SJSA1 (cell line): ENCODE measurements at places on chromosomes 2 and 18.

GRCh38 chr2:155867564-155867963, 465.0 kb downstream of the NR4A2 start:
- no peak for DNase-seq

DNA sequence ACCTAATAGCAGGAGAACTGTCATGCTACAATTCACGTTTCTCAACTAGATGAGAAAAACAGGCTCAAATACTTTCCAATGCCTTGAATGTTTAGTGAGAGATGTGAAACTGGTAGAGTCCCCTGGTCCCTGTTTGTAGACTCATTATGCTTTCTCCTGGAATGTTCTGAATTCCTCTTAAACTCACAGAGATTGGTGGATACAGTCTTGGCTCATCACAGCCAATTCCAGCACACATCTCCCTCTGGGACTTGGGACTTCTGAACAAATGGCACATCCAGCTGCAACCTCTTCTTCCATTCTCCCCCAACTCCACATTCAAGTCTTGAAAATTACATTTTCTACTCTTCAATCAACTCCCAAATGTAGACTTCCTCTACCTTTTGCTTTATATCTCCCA, 58.4 kb upstream of the NT5C1B start:
- DNase-seq, result no peak

DNA sequence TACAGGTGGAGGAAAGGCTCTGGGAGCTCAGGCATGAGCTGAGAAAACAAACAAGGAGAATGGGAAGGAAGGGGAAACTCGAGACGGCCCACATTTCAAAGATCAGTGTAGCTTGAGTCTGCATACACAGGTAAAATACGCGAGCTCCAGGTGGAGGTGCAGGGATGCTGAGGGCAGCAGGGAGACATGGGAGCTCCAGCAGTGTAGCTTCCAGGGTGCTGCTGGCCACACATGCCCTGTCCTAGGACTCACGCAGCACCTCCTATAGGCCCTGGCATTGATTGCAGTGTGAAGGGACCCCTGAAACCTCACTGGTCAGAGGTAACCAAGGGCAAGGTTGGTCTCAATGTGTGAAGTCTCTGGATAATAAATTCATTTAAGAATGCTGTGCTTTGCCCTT, 362.8 kb upstream of the HS6ST1 start:
- no peak for DNase-seq

DNA sequence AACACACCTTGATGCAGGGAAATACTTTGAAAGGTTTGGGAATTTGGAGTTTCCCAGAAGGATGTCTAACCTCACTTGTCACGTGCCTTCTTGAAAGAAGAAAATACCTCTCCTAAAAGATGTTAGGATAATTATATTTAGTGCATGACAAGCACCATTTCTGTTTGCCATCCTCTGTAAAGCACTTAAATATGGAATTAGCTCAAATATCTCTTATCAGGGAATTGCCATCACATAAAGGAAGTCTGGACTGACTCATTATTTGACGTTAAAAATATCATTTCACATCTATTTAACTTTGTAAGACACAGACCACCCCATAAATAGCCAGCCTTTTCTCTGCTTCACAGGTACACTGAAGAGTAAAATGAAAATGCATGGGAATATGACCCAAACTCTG, 140.1 kb downstream of the STK39 start:
- no peak for DNase-seq

DNA sequence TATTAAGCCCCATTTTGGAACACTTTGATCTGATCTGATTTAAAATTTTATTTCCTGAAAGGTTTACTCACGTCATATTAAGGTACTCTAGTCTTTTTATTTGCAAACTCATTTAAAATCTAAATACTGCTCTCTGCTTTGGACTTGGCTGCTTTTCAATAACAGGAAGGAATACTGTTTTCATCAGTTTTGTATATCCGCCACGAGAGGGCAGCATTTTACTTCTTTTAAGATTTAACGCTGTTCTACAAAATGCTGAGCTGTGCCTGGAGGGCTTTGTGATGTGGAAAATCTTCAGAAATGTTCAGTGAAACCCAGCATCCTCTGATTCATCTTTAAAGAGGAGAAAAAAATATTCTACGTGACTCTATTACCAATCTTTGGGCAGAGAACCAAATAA, 37.5 kb upstream of the SLC38A11 start:
- DNase-seq, result peak; percentile 58

- no peak for DNase-seq
These were observed 381.6 kb upstream of the TRIB2 start for GRCh38 chr2:12335131-12335530.
